Aorta (tissue), 5 donors: ENCODE measurements at places on chromosomes 5 and 9. TPM values are rescaled to one million over a fixed set of nuclear protein-coding genes. Genes with fewer than 3 reads are reported as not detected.

The PFN3 gene
- not detected for total RNA-seq

- no peak for DNase-seq
Measured at GRCh38 chr9:16182784-16183183, 629.9 kb downstream of the CCDC171 start.

The SLCO4C1 gene
- total RNA-seq = 0.39 TPM

The SCGB3A1 gene
- not detected for total RNA-seq

- DNase-seq = no peak
Measured at GRCh38 chr5:74035521-74035937, 409.5 kb downstream of the ARHGEF28 start.

The TLX3 gene
- total RNA-seq = not detected
